ENCODE measurements at places on chromosomes 12 and 14.

GRCh38 chr14:103086771-103087342, 2.8 kb downstream of the LBHD2 start:
- DNase-seq = no peak

DNA sequence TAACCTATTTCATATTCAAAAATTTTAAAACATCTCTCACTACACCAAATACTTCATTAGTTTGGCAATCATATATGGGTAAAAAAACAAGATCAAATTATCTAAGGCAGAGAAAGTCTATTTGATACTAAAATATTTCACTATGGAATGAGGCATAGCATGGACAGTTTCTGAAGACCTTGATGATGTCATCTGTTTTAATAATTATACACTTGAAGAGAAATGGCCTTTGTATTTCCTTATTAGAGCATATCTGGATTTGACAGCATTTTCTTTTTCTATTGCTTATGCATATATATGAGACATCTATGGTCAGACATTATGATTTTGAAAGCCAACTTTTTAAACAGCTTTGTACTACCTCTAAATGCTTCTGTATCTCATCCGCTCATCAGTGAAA, 88.6 kb downstream of the DDHD1 start:
- DNase-seq = no peak

DNA sequence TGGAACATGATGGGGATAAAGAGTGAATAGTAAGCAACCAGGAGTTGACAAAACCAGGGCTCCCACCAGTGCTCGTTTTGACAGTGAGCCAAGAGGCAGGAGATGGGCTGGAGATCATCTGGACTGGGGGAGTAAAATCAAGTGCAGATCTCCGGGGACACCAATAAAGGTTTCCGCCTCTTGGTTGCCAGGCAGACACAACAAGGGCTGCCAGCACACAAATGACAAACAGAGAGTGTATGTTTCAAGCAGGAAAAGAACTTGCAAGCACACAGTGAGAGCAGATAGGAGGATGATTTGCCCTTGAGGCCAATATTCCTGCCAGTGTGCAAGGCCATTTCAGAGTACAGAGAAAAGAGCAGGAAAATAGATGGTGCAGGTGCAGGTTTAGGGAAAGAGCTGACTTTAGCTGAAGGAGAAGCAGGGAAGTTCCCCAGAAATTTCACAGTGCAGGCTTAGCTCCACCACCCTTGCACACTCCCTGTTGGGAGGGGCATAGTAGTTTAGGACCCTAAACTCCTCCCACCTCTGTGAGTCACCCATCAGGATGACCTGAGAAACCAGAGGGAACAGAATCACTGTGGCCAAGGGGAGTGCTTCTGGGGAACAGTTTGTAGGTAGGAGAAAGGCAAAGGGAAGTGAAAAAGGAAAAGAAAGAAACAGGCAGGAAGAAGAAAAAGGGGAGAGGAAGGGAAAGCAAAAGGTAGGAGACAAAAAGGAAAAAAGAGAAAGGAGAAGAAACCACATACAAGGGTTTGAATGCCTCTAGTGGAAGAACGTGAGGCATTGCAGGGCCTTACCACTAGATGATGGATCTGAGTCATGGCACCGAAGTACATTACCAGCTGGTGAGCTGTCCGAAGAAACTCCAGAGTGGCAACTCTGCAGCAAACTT, 404.4 kb downstream of the SLC6A15 start:
- peak; percentile 77 for DNase-seq

DNA sequence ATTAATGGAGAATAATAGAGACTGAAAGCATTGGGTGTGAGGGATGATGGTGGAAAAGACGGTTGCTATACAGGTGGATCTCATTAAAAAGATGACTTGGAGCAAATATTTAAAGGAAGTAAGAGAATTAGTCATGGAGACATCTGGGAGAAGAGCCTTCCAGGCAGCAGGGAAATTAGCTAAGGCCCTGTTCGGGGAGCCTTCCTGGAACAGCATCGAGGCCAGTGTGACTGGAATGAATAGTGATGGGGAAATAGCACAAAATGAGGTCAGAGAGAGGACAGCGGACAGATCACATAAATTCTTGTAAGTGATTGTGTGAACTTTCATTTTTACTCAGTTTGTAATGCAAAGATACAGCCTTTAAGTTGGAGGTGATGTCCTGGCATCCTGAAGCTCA, 842.3 kb downstream of the SLC6A15 start:
- DNase-seq = no peak

DNA sequence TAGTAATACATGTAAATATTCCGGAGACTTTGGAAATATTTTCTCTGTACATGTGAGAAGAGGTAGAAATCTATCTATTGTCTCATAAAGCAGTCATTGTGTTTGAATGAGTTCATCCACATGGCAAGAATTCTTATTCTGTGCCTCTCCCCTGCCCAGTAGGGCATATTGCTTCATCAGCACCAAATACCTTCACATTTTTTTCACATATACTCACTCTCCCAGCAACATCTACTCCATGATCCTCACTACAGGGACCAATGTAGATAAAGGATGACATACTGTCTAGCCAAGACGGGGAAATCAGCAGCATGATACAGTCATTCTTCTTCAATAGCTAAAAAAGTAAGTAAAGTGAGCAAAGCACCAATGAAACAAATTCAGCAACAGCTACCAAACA, 1.3 kb upstream of the TAS2R14 start:
- DNase-seq = no peak

- DNase-seq = no peak
Measured at GRCh38 chr14:53147893-53148292, 5.2 kb downstream of the DDHD1 start.

DNA sequence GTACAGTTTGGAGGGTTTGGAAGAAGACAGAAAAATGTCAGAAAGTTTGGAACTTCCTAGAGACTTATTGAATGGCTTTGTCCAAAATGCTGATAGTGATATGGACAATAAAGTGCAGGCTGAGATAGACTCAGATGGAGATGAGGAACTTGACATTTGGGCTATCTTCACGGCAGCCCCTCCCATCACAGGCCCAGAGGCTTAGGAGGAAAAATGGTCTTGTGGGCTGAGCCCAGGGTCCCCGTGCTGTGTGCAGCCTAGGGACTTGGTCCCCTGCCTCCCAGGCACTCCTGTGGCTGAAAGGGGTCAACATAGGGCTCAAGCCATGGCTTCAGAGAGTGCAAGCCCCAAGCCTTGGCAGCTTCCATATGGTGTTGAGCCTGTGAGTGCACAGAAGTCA, 79.0 kb downstream of the CMAS start:
- no peak for DNase-seq

- DNase-seq = no peak
Measured at GRCh38 chr12:13311551-13311950, 115.0 kb downstream of the EMP1 start.

GRCh38 chr12:107544937-107545336, 140.7 kb upstream of the PWP1 start:
- DNase-seq = no peak

DNA sequence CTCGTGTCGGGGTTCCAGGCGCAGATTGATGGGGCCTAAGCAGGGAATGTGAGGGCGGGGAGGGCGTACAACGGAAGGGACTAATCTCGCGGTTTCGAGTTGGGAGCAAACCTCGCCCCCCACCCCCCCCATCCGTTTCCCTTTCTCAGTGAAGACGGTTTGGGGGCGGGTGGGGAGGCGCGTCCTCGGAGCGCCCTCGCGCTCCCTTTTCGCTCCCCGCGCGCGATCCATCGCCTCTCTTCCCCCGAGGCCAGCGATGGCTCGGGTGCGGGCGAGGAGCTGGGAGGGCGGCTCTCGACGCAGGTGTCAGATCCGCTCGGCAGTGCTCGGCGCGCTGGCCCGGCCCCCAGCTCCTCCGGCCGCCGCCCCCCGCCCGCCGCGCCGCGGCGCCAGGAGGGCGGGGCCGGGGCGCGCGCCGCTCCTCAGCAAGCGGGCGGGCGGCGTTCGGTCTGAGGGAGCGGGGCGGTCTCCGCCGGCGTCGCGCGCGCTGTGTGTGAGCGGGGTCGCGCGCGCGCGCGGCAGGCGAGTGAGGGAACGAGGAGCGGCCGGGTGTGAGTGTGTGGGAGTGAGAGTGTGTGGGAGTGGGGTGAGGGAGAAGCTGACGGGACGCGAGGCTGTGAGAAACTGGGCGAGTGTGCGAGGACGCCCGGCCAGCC, at the start of gene RIMKLB:
TSS of gene RIMKLB (plus strand) at position 516 of the 656 bp plus-strand sequence. CDS start 15,876 bp downstream, outside the sequence.
- DNase-seq = peak; percentile 86

DNA sequence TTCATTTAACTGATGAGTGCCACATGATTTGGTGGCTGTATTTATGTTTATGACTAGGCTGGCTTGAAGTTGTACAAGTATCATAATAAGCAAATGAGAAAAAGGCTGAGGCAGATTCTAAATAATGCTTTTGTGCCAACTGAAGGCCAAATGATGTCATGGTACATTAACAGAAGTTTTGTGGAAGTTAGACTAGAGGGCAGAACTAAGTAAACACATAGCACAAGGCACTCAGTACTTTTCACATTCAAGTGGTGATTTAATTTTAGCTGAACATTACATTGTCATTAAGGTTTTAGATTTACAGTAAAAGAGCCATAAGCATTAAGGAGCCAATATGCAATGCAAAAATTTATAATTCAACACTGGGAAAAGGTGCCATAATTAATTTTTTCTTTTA, 21.1 kb downstream of the PPP1CC start:
- peak; percentile 25 for DNase-seq

DNA sequence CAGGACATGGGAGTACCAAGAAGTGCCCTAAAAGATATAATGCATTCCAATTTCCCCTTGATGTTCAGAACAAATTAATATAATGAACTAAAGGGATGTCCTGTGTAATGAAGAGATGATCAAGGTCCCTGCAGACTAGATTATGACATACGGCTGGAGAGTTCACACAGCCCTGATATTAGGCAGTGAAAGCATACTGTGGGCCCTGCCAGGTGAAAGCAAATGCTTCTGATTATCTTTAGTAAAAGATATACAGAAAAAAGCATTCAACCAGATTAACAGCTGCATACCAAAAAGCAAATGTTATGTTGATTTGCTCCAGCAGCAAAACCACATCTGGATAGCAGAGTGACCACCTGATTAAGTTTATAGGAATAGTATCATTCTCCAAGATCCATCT, 12.1 kb downstream of the HIGD1C start:
- DNase-seq = no peak

DNA sequence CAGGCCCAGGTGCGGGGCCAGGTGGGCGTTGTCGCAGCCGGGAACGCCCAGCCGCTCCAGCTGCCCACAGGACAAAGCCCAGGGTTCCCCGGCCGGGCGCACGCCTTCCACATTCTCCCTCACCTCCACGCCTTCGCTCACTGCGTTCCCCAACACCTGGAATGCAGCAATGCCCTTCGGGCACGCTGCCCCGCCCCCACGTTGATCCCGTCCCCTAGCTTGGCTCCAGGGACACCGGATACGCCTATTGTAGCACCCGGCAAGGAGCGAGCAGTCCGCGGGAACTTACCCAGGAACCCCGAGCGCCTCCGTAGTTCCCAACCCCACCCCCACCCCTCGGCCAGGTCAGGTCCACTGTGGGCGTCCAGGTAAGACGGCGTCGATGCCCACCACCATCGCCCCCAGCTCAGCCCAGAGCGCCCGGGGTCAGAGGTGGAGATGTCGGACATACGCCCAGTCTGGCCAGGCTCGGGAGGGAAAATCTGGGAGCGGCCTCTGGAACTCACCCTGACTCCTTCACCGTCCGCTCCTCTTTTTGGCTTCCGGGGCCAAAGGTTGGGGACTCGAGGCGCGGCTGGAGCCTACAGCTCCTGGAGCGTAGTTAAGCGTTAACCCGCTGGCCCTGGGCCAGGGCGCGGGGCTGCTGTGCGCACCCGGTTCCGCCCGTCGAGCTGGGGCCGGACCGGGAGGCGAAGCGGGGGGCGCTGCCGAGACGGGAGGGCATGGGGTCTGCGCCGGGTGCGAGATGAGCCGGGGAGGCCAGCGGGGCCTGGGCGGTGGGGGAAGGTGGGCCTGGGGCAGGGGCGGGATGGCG, 594 bp upstream of the CEP170B start:
- DNase-seq = no peak

DNA sequence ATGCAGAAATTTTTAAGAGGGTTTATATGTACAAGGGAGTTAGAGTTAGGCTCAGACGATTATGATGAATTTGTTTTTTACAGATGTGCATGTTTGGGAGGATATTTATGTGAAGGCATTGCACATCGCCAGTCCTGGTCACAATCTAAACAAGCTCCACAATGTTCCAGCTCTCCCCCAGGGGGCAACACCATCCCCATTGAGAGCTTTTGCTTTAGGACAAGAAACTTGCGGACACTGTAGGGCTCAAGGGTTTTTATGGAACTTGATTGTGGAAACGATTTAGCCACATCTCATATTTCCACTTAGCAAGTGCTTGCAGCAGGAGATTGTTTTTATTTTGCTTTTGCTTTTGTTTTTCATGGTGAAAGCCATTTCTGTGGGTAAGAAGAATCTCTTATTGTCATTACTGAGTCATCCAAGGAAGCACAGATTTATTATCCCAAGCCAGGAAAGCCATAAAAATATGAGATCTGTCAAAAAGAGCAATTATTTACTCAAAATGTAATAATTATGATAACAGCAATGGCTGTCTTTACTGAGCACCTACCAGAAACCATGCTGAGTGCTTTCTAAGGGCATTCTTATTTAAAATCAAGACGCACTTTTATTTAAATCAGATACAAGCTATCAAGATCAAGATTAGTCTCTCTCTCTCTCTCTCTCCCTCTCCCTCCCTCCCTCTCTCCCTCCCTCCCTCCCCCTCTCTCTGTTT, 276.7 kb upstream of the SRRM4 start:
- DNase-seq = no peak

DNA sequence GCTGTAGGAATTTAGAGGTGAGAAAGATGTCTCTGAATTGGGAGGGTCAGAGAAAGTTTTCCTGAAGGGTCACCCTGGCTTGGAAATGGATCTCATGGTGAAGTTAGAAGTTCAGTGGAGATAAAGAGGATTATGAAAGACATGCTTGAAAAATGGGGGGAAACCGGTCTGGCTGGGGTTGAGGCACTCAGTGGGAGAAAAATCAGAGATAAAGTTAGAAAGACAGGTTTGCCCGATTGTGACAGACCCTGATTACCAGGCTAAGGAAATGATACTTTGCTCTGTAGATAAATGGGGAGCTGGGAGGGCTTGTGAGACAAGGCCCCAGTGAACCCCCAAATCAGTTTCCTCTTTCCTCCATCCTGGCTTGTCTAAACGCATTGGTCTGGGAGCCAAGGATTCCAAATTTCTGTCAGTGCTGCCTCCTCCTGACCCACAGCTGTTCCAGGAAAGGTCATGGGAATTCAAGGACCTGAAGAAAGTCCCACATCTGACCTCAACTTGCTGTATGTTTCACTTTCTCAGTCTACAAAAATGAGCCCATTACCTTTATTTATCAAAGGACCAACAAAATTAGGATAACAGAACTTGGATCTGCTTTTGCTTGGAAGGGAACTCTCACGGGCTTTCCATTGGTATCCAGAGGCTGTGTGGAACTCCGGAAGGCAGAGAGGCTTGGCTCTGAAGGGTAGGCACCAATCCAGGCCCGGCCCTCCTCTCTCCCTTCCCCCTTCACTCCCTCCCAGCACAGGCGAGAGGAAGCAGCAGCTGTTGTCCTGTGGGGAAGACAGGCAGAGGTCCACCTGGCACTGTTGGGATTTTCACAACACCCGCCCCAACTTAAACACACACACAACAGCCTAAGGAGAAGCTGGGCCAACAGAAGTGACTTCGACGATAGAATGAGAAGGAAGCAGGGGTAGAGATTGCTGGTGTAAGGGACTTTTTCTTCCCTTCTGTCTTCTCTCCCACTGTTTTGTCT, 3.4 kb upstream of the RNASE7 start:
- DNase-seq = no peak

GRCh38 chr14:61188978-61189808, 91.9 kb downstream of the TMEM30B start:
- DNase-seq = peak; percentile 91

- DNase-seq = no peak
Measured at GRCh38 chr12:128056136-128056801, 210.7 kb upstream of the TMEM132C start.
